ENCODE measurements at places on chromosomes 12 and 14.

GRCh38 chr12:112126000-112126438, 659 bp downstream of the TRAFD1 start:
- DNase-seq: no peak

GRCh38 chr12:71456990-71457389, 17.4 kb downstream of the LGR5 start:
- DNase-seq: no peak

- no peak for DNase-seq
Observed at GRCh38 chr12:116710370-116711150, 27.3 kb downstream of the SPRING1 start.

DNA sequence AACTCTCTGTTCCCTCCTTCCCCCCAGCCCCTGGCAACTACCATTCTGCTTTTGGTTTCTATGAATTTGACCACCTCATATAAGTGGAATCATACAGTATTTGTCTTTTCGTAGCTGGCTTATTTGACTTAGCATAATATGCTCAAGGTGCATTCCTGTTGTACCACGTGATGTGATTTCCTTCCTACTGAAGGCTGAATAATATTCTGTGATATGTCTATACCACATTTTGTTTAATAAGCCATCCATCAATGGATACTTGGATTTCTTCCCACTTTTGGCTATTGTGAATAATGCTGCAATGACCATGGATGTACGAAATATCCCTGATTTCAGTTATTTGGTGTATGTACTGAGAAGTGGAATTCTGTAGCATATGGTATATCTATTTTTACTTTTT, 16.3 kb downstream of the NDUFA9 start:
- DNase-seq: no peak

- no peak for DNase-seq
Observed at GRCh38 chr12:116343331-116343884, 65.9 kb upstream of the MED13L start.

- DNase-seq: no peak
Observed at GRCh38 chr14:50308363-50308915, 3.6 kb downstream of the L2HGDH start.

DNA sequence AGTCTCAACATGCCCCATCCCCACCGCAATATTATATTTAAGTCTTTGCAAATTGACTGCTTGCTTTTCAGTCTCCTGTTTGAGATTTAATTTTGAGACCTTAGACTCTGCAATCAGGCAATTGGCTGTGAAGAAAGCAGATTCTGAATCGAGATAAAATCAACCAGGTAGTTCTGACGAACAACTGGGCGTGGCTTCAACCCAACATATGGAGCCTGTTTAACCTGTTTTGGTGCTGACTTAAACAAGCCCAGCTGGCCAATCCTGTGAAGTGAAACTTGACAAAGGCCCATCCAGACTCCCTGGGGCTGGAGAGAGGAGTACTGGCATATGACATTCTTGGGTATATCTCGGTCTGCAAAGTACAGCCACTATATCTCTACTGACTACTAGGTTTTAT, 9.8 kb upstream of the CIPC start:
- DNase-seq: peak; percentile 86

GRCh38 chr12:50132505-50133135, 20.6 kb downstream of the COX14 start:
- DNase-seq: no peak

GRCh38 chr14:88231603-88232002, 91.5 kb downstream of the KCNK10 start:
- DNase-seq: no peak

DNA sequence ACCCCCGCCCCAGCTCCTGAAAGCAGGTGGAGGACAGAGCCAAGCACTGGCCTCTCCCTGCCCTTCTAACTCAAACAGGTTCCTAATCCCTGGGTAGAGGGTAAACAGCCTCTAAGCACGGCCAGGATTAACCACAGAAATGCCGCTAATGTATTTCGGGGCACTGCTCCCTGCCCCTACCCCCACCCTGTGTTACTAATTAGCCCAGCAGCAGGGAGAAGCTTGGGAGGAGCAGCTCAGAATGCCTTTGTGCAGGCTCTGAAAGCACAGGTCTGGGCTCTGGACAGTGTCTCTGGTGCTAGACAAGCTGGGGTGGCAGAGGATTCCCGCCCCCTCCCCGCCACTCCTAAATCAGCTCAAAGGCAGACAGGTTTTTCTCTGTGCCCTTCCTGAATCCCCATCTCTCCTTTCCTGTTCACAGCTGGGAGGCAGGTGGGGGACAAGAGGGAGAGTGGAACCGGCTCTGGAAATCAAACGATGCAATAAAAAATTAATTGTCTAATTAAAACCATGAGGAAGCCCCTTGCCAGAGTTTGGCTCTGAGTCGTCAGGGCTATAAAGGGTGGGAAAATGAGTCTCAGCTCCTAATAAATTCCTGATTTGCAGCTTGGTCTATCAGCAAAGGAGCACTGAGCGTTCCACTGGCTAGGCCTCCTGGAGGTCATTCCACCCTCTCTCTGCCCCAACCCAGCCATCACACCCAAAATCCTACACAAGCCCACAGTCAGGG, 53.0 kb downstream of the SMUG1 start:
- no peak for DNase-seq

DNA sequence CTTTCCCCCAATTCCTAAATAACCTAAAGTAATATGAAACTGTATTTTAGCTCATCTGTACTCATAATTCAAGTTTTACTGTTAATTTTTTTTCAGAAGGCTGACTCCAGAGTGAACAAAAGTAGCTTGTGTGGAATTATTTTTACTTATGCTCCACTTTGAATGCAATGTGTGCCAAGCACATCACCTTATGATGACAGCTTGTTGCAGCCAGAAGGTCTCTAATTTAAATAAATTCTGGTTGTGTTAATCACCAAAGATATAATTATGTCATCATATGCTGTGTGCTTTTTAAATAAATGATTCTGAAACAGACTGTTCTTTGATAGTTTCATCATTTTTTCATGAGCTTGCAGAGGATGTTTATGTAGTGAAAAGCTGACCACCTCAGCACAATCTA, 283.1 kb downstream of the TMEM117 start:
- no peak for DNase-seq

GRCh38 chr12:1830981-1831963, 10.9 kb downstream of the LRTM2 start:
- peak; percentile 43 for DNase-seq

- DNase-seq: no peak
Observed at GRCh38 chr14:68606176-68606575, 186.7 kb downstream of the ZFP36L1 start.

DNA sequence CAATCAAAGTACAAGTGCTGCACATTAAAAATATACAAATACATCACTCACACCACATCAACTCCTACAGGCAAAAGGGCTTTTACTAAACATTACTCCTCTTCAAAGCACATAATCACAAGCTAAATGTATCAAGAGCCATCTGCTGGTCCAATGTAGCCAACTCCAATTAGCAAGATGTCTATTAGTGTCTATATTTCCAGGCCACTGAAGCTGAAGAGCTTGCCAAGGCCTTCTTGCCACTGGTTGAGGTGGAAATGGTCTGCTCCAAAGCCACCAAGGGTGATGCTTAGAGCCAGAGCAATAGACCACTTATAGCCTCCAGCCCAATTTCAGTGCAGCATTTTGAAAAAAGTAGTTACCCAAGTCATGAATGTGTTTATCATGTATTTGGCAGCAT, 54.4 kb downstream of the RASSF9 start:
- DNase-seq: no peak

DNA sequence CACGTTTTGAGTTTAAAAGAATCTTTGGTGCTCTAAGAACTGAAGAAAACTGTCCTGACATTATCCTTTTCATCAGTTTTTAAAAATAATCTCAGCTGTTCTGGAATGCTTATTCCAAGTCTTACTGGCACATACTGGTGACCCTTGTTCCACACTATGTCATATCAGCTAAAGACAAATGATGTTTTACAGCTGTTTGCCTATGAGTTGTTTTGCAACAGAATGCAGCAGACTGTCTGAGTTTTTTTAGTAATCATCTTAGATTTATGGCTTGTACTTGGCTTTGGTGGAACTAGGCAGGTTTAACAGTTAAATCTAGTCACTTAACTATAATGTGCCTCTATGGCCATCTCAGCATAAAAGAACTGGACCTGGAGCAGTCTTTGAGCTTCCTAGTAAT, 91.6 kb upstream of the GRIN2B start:
- no peak for DNase-seq

DNA sequence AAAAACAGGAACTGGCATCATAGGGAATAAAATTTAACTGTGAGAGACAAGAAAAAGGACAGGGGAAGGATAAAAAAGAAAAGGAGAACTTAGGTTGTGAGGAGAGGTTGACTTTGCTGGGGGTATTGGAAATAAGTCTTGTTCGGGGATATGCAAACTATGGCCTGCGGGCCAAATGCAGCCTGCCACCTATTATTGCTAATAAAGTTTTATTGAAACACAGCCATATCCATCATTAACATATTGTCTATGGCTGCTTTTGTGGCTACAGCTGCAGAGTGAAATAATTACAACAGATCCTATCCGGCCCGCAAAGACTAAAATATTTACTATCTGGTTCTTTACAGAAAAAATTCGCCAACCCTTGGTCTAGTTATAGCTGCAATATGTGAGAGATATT, 18.6 kb downstream of the BBS10 start:
- DNase-seq: no peak

DNA sequence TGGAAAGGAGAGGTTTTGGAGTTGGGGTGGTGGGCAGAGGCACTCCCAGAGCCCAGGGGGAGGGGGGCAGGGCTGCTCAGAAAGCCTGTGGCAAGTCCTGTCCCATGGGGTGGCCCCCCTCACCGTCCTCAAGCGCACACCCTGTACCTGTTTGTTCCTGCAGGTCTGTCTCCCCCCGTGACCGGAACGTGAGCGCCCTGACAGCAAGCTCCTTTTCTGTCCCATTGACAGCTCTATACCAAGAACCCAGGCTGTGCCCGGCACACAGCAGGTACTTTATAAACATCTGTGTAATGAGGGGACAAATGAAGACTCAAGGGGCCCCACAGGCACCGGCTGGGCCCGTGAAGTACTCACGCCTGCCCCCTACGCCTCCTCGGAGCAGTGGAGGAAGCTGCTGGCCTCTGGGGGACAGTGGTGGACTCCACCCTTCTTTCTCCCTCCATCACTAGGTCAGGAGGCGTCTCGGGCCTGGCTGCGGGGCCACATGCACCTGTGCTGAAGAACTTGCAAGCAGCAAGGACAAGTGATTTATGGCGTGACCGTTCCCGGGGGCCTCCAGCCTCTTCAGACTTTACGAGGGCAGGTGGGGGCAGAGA, 65.8 kb downstream of the GALNT9 start:
- DNase-seq: no peak

- DNase-seq: no peak
Observed at GRCh38 chr12:110024051-110024450, 24.3 kb downstream of the C12orf76 start.

GRCh38 chr12:14885718-14886221, at the start of gene MGP:
Gene MGP (minus strand): TSS chr12:14885854. CDS start chr12:14885791, 63 bp downstream.
- DNase-seq: no peak

DNA sequence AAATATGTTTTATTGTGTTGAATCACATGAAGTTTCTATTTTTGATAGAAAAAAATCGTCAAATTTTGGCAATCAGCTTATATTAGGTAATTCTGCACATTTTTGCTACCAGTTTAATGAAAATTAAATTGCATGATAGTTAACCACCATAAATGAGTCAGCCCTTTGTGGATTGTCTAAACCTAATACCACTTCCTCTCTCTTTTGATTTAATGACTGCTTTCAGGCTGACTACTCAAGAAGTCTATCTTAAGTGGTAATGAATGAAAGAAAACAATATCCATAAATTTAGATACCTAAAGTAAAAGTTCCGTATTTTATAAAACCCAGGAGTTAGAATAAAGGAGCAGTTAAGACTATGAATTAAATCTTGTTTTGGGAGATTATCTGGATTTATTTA, 450.5 kb downstream of the TMEM117 start:
- DNase-seq: peak; percentile 22

DNA sequence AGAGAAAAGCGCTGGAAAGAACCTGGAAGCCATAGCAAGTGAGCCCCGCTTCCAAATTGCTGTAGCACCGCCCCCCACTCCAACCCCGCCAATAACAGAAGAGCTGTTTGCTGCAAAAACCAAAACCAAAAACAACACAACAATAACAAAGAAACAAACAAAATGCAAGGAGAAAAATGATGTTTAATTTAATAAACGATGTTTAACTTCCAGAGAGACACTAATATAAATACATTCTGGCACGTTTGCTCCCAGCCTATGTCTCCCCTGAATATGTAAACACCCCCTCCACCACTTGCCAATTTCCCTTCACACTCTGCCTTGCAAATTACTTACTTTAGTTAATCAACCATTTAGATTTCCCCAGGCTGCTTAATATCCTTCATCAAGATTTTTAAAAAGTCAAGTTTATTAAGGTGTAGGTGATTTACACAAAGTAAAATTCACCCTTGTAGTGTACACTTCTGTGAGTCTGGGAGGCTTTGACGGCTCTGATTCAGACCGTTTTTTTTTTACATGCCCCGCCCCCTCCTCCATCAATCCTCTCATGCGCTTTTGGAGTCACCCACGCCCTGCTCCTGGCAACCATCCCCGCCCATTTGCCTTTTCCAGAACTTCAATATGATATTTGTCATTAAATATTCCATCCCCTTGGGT, 482 bp upstream of the IFI27L2 start:
- DNase-seq: no peak

DNA sequence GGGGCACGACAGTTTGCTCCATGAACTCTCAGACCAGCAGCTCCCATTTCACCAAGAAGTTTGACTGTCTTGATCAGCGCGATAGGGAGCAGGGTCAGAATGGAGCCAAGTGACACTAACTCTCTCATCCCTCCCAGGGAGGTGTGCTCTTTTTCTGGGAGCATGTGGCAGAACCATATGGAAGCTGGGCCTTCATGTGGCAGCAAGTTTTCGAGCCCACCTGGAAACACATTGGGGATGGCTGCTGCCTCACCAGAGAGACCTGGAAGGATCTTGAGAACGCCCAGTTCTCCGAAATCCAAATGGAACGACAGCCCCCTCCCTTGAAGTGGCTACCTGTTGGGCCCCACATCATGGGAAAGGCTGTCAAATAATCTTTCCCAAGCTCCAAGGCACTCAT, 24.0 kb downstream of the ITGA7 start:
- no peak for DNase-seq

DNA sequence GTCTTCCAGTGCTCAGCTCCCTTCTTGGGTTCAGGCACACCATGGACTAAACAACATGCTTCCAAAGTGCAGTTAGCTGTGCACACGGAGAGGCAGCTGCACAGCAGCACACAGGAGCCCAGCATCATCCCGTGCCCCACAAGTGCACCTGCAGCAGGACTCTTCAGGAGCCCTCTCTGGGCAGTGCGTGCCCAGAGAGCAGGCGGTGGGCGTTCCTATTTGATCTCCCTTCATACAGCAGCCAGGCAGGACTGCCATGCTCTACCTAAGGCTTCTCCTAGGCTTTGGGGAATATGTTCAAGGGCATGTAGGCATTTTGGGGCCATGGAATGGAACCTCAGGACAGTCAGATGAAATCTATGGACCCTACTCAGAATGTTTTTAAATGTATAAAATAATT, 35.5 kb downstream of the ANO2 start:
- no peak for DNase-seq

- no peak for DNase-seq
Observed at GRCh38 chr14:92613008-92613658, 99.6 kb downstream of the RIN3 start.

GRCh38 chr14:91118511-91119068, 4.7 kb downstream of the DGLUCY start:
- no peak for DNase-seq

GRCh38 chr12:118850244-118850825, 131.0 kb upstream of the SRRM4 start:
- no peak for DNase-seq

All from foreskin keratinocyte (primary cell).